ENCODE measurements at places on chromosomes 5 and 9.

GRCh38 chr5:133962801-133963476 lies 5.5 kb downstream of the C5orf15 start:
- DNase-seq, result no peak

DNA sequence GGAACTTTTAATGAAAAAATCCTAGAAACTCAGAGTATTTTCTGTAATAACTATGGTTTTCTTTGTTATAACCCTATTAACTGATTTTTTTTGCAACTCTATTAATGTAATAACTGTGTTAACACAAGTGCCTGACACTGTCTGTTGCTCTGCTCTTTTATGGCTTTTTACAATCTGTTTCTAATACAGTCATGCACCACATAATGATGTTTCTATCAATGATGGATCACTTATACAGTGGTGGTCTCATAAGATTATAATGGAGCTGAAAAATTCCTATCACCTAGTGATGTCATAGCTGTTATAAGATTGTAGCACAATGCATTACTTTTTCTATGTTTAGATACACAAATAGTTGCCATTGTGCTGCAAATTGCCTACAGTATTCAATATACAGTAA lies 123.1 kb upstream of the SV2C start:
- no peak for DNase-seq

- DNase-seq, result no peak
Measured at GRCh38 chr5:14847471-14847870, 24.1 kb downstream of the ANKH start.

GRCh38 chr5:171316258-171317121 lies 7.4 kb downstream of the TLX3 start:
- DNase-seq, result no peak

DNA sequence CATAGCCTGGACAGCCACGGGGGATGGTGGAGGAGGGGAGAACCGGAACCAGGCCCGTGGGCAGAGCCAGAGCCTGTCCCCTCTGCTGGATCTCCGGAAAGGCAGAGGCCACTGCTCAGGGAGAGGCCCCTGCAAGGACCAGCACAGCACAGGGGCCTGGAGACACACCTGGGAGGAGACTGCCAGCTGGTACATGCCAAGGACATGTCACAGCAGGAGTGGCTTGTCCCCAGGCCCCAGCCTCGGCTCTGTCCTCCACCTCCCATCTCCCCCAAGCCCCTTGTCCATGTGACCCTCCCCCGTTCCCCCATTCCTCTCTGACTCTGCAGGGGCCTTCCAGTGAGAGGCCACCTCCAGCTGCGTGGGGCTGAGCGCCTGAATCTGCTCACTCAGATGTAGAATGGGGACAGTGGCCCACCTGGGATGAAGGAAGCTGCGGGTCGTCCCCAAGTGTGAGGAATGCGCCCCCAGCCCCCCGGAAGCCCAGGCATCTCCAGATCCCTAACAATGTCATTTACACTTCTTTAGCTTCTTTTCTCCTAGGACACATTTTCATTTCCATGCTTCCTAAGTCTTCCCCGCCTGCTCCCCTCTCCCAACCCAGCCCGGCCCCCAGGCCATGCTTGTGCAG lies 349.6 kb upstream of the IRX2 start:
- DNase-seq, result no peak

DNA sequence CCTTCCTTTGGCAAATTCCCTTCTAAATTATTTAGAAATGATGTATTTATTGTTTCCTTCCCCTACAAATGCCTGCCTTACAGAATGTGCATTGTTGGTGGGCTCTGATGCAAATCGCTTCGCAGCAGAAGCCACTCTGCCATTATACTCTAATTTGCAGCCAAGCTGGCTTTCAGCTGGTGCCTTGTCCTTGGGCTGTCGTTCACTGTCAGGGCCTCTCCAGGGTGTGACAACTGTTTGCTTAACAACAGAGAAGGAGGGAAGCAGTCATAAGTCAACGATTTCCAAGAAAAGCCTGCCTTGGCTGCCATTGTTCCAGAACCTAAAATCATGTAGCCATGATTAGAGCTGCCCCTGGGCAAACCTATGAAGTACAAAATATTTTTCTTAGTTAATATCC lies 260.1 kb upstream of the RGMB start:
- DNase-seq, result no peak

GRCh38 chr5:179262126-179262920 lies 82.9 kb downstream of the ADAMTS2 start:
- DNase-seq, result no peak

DNA sequence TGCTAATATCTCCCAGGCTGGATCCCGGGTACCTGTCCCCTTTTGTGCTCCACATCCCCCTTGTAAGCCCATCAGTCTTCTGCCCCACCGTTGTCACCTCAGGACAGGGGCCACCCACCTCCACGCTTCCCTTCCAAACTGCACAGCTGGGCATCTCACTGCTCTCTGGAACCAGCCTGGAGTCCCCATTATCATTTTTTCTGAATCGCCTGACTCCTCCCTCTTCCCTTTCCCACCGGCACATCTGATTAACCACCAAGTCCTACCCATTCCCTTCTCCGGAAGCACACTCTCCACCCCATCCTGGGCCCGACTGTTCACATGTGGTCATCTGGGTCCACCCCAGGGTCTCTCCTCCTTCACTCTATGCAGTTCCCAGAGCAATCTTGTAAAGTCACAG lies 53.9 kb downstream of the PSD2 start:
- no peak for DNase-seq

DNA sequence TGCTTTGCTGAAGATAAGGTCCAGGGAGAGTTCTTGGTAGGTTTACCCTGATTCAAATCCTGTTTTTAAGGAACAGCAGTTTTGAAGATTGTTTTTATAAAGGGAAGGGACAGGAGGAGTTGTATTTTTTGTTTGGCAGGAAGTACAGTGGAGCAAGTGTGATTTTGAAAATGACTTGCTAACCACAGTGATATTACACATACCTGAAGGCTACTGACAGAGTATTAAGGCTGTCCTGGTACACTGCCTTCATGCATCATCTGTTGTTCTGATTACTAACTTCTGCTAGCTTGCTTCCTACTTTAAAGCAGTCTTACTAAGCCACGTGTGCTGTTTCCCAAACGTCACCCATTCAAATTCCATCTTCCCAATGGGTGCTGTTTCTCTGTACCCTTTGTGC lies 559.5 kb upstream of the SGCD start:
- no peak for DNase-seq

DNA sequence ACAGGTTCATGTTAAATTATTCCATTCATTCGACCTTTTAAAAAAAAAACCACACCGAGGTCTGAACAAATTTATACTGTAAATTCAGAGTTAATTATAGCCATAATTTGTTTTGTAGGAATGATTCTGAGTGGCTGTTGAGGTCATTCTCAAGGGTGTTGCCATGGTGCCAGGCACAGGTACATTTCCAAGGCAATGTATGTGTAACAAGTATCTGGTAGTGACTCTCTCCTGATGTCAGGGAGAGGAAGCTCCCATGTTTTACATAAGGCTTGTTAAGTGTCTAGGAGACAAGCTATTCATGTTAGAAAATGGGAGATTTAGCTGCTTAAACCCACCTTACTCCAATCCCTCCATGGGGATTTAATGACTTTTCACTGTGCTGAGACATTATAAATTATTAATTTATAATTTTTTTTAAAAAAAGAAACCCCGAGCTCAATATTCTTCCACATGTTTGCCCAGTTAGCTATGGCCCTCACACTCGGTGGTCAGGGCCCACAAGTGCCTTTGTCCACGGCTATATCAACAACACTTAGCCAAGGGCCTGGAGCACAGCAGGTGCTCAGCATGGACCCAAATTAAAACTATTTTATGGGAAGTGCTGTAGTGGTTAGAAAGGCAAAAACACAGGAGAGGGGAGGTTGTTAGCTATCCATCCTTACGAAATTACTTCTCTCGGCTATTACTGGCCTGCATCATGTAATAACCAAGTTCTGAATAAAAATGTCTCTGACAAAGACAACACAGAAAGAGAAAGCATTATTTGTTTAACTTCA lies 154.6 kb upstream of the GNA14 start:
- DNase-seq, result no peak

GRCh38 chr5:173920024-173920753 lies 32.0 kb downstream of the CPEB4 start:
- no peak for DNase-seq

All from central memory CD4-positive, alpha-beta T cell (primary cell).